HS-5 (cell line): ENCODE measurements at places on chromosomes 4 and X.

DNA sequence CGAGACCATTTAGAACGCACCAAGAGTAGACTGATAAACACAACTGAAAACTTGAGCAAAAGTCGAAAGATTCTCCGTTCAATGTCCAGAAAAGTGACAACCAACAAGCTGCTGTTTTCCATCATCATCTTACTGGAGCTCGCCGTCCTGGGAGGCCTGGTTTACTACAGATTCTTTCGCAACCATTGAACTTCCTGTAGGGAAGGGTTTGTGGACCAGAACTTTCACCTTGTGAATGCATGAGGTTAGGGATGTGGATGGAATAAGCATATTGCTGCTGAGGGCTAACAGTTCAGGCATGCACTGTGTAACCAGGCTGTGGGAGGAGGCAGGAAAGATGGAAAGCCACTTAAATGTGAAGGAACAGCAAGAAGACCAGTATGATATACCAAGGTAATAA, 20.9 kb upstream of the ING2 start:
- DNase-seq, result no peak

GRCh38 chr4:121594796-121595526, 101.8 kb downstream of the ANXA5 start:
- peak; percentile 35 for DNase-seq

DNA sequence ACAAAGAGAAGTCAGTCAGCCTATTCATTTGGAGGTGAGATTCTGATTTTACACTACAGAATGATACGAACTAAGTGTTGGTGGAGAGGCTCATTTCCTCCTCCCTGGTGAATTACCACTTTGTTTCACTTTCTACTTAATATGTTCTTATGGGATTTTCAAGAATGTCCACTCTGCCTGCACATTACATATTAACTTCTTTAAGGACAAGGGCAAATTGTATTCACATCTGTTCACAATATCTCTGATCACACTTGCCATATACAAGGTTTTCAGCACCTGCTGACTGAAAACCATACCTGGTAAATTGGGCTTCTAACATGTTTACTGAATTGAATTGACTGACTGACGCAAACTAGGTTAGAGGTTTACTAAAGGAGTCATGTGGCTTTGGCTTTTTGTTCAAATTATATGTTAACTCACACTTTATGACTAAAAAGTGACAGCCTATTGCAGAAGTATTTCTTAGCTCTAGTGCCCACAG, 188.4 kb upstream of the MBNL3 start:
- no peak for DNase-seq

DNA sequence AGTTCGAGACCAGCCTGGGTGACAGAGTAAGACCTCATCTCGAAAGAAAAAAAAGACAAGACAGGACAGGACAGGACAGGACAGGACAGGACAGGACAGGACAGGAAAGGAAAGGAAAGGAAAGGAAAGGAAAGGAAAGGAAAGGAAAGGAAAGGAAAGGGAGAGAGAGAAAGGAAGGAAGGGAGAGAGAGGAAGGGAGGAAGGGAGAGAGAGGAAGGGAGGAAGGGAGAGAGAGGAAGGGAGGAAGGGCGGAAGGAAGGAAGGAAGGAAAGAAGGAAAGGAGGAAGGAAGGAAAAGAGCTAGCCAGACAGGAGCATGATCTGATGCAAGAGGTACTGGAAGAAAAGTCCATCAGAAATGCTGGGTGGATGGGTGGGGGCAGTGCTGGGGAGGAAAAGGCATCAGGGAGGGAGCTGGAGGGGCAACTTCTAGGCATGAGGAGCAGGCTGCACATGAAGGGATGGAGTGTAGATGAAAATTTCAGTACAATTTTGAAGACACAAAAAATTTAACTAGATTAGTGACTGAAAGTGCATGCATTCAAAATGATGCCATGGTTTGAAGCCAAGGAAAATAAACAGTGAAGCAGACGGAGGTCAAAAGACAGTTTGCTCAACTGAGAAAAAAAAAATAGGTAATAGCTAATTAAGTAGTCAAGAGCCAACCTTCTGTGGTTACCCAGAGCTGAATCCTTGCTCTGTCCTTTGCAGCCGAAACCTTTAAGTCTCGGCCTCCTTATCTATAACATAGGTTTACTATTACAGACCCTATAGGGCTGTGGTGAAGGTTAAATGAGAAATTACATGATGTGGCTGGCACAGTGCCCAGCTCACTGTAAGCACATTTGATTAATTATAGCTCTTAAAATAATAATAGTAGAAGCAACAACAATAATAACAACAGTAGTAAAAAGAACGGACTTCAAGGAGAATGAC, 59.9 kb downstream of the ZNF827 start:
- no peak for DNase-seq

GRCh38 chr4:175373031-175373430, 439.0 kb downstream of the GPM6A start:
- DNase-seq, result no peak

DNA sequence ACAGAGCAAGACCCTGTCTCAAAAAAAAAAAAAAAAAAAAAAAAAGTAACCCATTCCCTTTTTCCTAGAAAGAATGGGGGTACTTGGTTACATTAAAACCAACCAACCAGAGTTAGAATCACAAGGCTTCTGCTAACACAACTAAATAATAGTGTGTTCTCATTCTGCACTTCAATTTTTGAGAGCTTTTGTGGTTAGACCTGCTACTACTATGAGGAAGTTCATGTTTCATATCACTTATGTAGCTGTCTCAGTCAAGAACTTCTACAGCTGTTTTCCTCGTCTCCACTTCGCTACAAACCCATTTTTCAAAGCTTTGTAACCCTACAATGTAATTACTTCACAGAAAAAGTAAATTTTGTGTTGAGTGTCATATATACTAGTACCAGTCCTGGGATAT, 58.3 kb downstream of the PDHA2 start:
- no peak for DNase-seq

DNA sequence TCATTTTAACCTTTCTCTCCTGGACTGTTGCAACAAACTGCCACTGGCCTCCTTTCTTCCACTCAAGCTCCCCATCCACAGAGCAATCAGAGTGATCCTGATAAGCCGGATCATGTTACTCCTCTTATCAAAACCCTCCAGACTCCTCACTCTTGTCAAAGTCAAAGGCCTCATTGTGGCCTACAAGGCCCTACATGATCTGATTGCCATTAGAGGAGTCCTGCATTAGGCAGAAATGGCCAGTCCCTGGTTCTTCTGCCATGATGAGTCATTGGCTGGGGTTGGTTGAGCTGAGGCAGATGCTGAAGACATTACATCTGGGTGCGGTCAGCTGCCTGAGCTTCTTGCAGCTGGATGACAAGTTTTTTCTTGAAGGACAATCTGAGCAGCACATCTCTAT, 32.7 kb upstream of the CASK start:
- no peak for DNase-seq

GRCh38 chr4:136562834-136563233, 969.5 kb downstream of the PCDH18 start:
- DNase-seq, result peak; percentile 65

DNA sequence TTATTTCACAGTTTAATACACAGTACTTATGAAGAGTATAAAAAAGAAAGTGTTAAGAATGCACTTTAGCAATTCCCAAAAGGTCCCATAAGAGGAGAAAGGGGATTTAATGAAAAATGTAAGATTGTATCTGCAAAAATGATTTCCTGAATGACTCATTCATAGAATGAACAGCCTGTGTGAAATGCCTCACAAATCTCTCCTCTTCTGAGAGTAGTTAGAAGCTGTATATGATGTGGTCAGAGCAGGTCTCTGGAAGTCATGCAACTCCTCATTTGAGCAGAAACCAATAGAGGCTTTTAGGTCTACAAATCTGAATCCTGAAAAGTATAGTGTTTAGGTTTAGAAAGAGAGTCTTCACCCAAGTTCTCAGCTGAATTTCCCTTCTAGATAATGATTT, 381.3 kb upstream of the INTU start:
- DNase-seq, result no peak

DNA sequence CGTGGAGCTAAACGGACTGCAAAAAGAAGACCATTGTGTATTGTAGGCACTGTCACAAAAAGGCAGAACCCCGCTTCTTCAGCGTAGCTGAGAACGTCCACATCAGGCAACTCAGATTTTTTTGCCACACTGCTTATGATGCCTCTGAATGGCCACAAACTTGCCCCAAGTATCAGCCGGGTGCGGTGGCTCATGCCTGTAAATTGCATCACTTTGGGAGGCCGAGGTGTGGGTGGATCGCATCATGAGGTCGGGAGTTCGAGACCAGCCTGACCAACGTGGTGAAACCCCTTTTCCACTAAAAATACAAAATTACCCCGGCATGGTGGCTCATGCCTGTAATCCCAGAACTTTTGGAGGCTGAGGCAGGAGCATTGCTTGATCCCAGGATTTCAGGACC, 14.9 kb upstream of the IL3RA start:
- no peak for DNase-seq

DNA sequence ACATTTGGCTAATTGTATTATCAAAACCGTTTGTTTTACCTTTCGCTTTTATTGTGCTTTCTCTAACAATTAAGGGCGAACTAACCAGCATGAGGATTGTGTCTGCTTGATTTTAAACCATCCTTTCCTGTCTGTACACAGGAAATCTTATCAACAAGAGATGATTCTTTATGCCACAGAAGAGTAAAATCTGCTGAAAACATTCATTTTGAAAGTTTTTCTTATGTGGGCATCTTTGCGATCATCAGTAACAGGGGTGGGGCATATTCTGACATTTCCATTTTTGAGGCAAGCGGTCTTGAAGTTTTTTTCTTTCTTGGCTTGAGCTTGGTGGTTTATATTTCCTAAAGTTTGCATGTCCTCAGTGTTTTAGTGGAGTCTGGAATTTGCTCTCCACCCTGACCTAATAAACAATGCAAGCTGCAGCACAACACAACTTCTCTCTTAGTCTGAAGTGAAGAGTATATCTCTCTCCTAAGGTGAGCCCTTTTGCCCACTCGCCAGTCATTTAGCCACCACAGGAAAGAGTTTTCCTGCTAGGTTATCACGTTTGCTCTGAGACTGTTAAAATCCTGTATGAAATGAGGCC, 26.6 kb downstream of the NFKB1 start:
- no peak for DNase-seq

DNA sequence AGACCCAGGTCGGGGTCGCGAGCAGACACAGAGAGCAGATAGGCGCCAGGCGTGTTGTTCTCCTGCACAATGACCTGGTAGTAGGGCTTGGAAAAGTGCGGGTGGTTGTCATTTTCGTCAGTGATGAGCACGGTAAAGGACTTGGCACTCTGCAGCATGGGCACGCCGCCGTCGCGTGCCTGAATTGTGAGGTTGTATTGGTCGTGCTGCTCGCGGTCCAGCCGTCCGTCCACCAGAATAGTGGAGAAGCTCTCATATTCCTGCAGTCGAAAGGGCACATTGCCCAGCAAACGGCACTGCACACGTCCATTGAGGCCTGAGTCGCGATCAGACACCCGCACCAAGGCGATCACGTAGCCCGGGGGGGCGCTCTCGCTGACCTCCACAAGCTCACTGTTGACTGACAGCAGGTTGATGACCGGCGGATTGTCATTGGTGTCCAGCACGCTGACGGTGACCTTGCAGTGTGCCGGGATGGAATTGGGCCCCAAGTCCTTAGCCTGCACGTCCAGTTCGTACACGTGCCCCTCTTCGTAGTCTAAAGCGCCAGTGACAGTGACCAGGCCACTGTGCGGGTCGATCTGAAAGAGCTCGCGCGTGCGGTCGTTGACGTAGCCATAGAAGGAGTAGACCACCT, 2.8 kb downstream of the PCDH19 start:
- no peak for DNase-seq

DNA sequence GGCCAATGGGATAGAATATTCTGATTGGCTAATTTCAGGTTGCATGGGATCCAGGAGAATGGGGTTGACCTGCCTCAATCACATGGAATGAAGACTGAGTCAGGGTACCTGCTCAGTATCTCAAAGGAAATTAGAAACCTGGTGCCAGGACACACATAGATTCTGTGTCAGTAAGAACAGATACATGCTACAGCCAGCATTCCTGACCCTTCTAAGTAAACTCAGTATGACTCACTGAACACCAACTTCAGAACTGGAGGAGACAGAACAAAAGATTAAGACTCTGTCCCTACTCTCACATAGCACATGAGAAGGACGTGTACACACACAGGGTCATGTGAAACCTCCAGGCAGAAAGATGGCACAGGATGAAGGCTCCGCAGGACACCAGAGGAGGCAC, 54.5 kb downstream of the FAM184B start:
- no peak for DNase-seq

GRCh38 chrX:23552303-23552702, 115.0 kb upstream of the PRDX4 start:
- no peak for DNase-seq

- DNase-seq, result no peak
These were observed 126.3 kb downstream of the MID1IP1 start for GRCh38 chrX:38927592-38927991.

DNA sequence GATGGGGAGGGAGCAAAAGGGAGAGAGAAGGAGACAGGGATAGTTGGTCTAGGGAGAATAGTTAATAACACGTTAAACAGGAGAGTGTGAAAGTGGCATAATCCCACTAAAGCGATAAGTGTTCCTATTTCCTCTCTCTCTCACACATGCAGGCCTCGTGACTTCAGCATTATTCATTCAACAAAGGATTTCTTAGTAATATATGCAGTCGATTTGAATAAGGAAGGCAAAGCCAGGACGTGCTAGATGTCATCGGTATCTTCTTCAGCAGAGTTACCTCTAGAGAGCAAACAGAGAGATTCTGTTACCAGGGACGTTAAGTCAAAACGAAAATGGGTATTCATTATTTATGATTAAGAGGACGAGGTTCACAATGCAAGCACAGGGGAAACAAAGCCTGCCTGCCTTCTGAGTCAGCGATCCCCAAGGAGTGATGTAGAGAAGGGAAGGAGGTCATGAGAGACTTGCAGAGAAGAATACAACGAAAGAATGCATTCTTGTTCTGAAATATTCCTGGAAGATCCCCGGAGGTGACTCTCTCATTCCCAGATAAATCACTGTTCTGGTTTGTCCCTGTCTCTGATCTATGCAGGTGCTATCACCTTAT, 1048.4 kb downstream of the NLGN4X start:
- DNase-seq, result no peak

GRCh38 chr4:138409670-138410069, 167.5 kb upstream of the SLC7A11 start:
- no peak for DNase-seq

DNA sequence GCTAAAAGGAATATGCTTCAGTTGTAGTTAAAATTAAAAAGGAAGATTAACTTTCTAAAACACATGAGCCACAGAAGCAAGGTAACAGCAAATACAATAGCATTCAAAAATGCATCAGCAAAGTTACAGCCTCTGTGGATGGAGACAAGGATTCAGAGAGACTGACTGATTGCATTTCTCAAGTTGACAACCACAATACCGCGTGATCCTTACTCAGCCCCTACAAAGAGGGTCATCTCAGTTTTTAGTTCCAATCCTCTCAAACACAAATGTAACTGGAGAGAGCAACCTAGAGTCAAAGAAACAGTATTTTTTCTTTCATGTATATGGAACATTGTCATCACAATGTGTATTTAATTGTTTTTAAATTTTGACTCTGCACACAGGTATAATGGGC, 14.2 kb upstream of the C1QTNF7 start:
- no peak for DNase-seq

DNA sequence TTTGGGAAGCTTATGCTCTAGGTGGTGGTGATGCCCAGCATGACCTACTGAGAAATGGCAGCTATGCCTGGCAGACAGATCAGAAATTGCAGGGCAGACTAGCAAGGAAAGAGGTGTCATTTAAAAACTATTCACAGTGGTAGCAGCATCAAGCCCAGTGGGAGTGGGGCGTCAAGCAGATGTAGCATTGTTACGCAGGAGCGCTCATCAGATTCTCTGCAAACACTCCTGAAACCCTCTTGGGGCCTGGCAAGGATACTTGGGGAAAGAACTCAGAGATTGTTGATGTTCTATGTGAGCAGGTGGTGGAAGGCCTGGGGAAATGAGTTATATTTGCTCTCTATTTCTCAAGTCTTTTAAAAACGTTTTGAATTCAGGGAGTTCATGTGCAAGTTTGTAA, 437.6 kb downstream of the RAPGEF2 start:
- DNase-seq, result no peak
